SK-MEL-5 (cell line): ENCODE measurements at places on chromosomes 1 and 21.

- DNase-seq: peak; percentile 29
These were observed 356.5 kb downstream of the MATN1 start for GRCh38 chr1:30366911-30367310.

DNA sequence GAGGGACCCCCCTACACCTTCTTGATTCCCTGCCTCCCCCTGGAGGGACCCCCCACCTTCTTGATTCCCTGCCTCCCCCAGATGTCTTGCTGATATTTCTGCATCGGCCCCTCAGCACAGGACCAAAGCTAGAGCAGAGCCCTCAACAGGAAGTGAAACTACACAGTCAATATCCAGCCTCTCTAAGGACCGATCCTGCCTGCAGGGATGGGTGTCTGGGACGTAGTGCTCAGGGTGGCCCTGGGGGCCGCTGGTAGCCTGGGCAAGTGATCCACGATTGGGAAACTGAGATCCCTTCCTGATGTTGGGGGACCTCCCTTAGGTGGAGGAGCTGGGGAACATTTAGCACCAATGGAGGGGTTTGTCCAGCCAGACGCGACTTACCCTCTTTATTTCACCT lies 3.9 kb upstream of the LEFTY2 start:
- DNase-seq: no peak

DNA sequence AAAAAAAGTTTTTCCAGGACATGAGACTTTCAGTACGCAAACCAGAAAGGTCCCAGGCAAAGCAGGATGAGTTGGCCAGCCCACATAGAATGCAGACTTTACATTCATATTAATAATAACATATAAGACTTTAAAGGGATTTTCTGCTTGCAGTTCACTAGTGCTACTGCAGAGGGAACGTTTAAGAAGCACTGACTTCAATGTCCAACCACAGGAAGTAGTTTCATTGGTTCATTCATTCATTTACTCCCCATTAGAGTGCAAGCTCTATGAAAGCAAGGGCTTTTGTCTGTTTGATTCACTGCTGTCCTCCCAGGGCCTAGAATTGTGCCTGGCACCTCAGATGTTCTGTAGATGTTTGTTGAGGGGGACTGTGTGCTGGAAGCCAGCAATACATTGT lies 11.8 kb upstream of the SERINC2 start:
- no peak for DNase-seq

DNA sequence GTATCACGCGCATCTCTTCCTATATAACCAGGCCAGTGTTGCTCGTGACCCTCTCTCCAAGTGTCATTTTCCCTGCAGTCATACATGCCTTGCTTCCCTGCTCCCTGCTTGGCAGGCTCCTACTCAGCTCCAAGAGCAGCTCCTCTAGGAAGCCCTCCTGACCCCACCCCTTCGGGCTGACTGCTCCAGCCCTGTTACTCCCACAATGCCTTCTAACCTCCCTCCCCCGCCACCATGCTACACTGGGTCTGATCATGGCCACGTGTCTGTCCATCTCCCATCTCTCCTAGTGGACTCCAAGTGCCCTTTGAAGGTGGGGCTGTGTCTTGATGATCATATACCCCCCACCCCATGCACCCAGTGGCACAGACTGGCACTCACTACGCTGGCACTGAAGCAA lies 44.7 kb downstream of the MRPL37 start:
- DNase-seq: no peak

- DNase-seq: no peak
These were observed 69.5 kb downstream of the EDEM3 start for GRCh38 chr1:184685116-184685515.

DNA sequence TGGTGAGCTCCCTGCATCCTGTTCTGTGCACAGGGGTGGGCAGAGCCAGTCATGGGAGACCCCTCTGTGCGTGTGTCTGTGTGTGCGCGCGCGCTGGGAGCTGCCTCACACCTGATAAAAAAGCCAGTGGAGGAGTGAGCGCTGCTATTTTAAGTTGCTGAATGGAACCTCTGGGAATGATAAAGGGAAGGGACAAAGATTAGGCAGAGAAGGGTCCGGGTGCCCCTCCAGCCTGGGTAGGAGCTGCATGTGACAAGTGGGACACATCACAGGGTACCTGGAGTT lies 847 bp downstream of the ADORA1 start:
- DNase-seq: no peak

GRCh38 chr1:211830055-211830327 lies 572 bp downstream of the LPGAT1 start:
- DNase-seq: no peak

GRCh38 chr1:64466033-64466432 lies 3.9 kb upstream of the CACHD1 start:
- no peak for DNase-seq

DNA sequence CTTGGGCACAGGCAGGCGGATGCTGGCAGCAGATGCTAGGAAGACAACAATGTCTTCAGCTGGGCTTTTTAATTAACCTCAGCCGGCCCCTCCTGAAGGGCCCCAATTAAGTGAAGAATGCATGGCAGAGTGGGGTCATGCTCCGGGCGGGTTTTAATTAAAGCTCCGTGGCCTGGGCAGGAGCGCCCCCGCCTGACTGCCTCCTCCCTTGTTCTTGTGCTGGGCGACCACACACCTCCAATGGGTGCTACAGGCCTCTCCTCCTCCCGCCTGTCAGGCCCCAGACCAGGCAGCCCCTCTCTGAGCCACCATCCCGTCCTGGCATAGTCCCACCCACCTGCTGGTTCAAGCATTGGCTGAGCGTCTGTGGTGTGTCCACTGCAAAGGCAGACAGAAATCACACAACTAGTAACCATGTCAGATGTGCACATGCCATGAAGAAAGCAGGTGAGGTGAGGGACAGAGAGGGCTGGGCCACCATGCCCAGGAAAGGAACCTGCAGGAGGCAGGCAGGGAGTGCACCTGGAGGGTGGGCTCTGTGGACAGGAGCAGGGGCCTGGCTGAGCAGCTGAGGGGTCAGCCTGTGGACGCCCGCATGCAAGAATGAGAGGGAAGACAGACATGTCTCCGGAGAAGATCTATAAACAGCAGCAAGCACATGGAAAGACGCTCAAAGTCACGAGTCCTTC lies 8.5 kb upstream of the ARF1 start:
- peak; percentile 38 for DNase-seq

DNA sequence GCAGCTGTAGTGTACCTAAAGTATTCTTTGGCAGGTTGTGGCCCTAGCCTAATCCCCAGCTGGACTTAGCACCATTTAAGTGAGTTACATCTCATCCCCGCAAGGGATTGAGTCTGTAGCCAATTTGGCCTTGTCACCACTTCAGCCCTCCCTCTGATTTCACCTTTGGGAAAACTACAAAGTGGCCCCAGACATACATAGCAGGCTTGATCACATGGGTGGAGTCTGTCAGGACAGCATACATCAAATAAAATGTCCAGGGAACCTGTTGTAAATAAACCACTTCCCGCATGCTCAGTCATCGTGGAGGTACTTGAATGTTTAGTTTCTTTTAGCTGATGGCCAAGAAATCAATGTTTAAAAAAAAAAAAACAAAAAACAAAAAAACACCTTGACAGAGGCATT lies 142.5 kb downstream of the DHRS3 start:
- DNase-seq: no peak

DNA sequence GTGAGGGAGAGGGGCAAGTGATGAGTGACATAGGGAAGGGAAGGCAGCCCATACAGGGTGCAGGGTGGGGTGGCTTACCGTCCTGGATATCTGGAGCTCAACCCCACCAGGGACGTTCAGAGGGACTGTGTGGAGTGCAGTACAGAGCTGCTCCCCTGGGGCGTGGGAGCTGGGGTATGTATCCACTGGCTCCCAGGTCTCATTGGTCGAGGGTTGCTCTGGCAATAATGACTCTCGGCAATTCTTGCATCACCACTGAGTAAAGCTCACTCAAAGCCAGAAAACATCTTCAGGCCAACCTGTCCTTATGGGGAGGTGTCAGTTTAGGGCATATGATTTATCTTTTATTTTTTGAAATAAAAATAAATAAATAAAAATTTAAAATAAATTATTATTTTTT lies 43.2 kb upstream of the RUNX3 start:
- no peak for DNase-seq

- DNase-seq: no peak
These were observed 18.9 kb downstream of the ARHGEF16 start for GRCh38 chr1:3473381-3473844.

GRCh38 chr1:154993572-154994268 lies at the start of gene LENEP:
Gene LENEP, plus strand, starts transcription at chr1:154993586. Its CDS starts 22 bp downstream, at chr1:154993608.
- no peak for DNase-seq

- peak; percentile 28 for DNase-seq
These were observed 56.9 kb downstream of the LPAR3 start for GRCh38 chr1:84836145-84836544.

DNA sequence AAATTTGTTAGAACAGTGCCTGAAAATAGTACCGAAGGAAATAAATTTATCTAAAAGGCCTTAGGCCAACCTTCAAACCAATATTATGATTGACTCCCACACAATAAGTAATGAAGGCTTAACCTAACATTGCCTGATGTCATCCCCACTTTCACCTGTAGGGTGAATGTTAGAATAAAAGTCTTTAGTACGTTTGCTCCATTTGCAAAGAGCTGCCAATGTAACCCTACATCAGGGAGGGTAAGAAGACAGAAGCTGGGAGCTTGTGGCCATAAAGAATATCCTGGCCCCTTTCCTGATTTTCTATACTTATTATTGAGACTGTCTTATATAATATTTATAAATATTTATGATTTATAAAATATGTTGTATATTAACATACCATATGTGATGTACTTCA lies 661.8 kb upstream of the CXADR start:
- DNase-seq: peak; percentile 1

- DNase-seq: no peak
These were observed 29.6 kb downstream of the SIM2 start for GRCh38 chr21:36728371-36729111.

- no peak for DNase-seq
These were observed 512.2 kb upstream of the NR5A2 start for GRCh38 chr1:199515261-199515660.

DNA sequence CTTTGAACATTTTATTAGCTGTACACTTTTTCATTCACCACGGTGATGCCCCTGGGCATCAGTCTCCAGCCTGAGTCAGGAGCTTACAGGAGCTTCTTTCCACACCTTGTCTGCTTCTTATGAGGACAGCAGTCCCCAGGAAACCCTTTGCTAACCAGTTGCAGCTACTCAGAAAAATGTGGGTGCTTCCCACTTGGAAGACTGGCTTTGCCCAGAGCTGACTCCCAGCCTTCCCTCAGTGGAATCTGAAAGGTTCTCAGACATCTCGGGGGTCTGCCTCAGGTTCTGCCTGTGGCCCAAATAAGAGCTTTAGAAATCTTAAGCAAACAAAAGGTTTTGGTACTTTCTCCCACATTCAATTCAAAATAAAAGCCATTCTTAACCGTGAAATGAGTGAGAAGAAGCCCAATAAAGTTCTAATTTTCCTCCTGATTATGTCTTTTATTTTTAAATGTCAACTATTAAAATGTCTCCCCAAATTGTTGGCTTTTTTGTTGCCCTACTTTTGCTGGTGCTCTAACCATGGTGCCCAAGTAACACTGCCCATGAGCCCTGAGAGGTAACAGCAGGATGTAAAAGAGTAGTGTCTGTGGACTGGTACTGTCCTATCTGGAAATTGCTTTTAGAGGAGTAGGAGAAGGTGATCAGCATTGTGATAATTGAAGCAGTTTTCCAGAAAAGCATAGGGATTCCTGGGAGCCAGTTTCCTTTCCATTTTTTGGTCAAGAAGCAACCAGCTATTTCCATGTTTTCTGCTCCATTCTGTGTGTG lies 5.6 kb downstream of the C1orf53 start:
- DNase-seq: no peak
